ENCODE measurements at places on chromosomes 5 and 9.

DNA sequence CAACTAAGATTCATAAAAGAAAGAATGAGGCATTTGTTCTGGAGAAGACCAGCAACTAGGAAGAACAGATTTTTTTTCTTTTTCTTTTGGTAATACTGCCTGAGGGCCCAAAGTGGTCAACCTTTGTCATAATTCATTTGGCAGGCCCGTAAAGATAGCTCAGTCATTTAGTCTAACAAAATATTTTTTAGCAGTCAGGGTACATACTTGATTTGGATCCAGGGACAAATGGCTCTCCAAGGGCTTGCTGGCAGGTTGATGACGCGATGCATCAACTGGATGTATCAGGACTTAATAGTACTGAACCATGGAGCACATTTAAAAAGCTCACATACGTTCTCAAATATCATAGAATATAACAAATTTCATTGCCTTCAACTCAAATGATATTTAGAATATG, 203.4 kb upstream of the ZNF608 start:
- no peak for DNase-seq

GRCh38 chr9:126521089-126521488, 92.6 kb upstream of the LMX1B start:
- DNase-seq: peak; percentile 58

- DNase-seq: no peak
These were observed 81.8 kb downstream of the SEMA6A start for GRCh38 chr5:116492776-116493175.

GRCh38 chr9:134731497-134732391, 90.1 kb downstream of the COL5A1 start:
- DNase-seq: no peak

GRCh38 chr5:172525996-172526360, 71.7 kb upstream of the SH3PXD2B start:
- peak; percentile 32 for DNase-seq

GRCh38 chr9:135418161-135418560, 61.4 kb upstream of the PPP1R26 start:
- DNase-seq: peak; percentile 27

- DNase-seq: no peak
These were observed 10.1 kb downstream of the MYMK start for GRCh38 chr9:133514460-133515239.

DNA sequence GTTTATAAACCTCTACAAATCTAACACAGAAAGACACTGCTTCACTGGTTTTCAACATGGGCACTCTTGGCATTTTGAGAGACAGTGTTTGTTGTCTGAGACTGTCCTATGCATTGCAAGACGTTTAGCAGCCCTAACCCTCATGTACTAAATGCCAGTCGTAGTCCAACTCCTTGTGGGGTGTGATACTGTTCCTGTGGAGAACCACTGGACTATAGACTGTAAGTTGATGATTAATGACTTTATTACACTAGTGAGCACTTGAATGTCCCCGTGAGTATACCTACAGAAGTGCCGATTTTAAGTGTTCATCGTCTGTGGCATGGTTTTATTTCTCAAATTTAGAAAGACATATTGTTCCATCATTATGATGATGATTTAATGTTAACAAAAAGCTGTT, 46.2 kb downstream of the RECK start:
- no peak for DNase-seq

GRCh38 chr5:134840811-134841210, 5.0 kb upstream of the C5orf24 start:
- no peak for DNase-seq

- DNase-seq: no peak
These were observed 30.2 kb downstream of the TGFBI start for GRCh38 chr5:136058972-136059354.

DNA sequence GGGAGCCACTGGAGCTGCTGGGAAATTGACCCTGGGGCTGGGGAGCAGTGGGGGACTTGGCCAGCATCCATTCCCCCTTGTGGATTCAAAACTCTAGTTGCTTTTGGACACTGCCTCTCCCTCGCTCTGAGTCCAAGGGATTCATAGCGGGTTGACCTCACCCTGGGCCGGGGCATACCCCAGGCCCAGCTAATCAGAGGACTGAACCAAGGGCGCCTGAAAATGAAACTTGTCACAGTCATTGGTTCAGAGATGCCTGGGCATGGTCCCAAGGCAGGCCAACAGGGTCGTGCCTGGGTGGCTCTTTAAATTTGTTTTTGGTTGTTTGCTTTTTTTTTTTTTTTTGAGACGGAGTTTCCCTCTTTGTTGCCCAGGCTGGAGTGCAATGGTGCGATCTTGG, 22.6 kb downstream of the STK10 start:
- no peak for DNase-seq
